ENCODE measurements at places on chromosomes 12 and 14.

DNA sequence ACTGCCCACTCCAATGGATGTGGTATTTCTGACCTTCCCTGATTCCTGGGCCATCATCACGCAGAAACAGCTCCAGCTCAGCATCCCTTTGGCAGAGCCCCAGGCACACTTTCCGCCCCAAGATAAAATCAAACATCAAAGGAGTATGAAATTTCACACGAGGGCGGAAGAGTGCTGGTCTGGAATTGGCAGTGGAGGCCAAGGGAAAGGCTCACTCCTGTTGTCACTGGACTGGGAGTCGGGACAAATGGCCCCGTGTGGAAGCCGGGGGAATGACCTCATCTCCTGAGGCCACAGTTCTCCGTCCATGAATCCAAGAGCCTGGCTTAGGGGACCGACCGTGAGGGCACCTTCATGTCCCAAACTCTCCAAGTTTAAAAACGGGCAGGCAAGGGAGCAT is 40.9 kb downstream of the FZD10 start:
- no peak for DNase-seq

DNA sequence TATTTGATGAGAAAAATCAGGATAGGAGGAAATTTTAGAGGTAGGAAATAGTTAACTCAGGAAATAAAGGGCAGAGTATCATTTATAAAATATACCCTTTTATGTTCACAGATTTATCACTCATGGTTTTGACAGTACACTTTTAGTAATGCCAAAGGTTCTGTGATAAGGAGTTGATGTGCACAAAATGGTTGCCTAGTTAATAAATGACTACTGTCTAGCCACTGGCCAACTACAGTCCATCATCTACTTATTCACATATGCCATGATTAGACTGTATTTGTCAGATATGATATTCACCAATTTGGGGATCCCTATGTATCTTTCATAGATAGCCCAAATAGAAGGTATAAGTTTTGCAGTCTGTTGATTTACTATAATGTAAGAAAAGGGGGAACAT is 19.2 kb upstream of the GXYLT1 start:
- no peak for DNase-seq

DNA sequence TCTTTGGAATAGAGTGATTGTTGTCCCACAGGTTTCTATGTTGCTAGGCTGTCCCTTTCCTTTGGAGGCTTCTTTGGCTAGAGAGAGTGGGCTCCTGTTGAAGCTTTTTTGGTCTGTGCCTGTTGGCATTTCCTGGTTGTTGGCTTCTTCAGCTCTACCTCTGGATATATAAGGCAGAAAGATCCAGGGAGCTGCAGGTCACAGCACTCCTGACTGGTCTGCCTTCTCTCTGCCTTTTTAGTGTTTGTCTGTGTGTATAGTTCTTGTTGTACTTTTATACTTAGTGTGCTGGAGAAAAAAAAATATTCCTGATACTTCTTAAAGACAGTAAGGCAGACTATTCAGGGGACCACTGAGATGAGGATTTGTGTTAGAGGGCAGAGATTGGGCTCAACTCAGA is 202.7 kb downstream of the FBXL14 start:
- no peak for DNase-seq

DNA sequence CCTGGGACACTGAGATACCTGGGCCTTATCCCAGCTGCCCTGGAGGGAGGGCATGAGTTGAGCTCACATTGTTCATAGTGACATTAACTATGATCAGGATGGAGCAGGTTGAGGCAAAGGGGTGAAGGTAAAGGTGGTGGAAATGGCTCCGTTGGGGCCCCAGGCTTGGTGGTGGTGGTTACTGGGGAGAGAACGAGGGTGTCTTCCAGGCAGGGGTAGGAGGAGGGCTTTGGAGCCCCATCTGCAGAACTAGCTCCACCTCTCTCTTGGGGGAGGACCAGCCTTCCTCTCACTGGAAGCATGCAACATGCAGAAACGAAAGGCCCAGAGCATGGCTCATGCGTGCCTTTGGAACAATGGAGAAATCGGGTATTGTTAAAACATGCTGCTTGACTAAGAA is 217.0 kb downstream of the SLC41A2 start:
- DNase-seq: no peak

DNA sequence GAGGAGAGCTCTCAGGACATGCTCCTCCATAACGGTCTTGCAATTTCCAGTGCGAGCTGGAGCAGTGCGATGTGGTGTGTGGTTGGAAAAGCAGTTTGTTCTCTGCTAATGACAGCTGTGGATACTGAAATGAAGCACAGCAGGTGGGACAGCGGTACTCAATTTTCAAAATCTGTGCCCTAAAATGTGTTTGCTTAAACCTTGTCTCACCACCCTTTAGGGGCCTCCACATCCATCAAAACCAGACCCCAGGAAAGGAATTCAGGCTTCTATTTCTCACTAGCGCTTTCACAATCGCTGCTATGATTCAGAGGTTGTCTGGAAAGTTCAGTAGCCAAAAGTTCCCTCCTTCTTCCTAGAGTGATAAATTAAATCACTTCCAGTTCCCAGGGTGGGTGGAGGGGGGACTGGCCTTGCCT is 440.8 kb downstream of the EGLN3 start:
- DNase-seq: no peak

DNA sequence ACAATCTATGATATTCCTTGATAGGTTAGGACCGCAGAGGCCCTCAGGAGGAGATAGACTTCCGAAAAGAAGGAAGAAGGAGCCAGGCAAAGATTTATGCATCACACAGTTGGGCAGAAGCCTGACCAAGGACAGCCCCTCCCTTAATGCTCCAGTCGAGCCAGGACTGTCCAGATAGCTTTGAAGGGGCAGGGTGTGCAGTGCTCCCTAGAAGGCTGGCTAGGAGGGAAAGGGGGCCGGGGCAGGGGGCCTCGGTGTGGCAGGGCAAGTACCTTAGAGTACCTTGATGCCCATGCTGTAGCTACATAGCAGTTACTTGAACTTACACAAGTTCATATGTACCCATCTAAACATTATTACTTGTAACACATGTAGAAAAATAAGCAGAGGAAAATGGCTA is 94.7 kb upstream of the NOS1 start:
- no peak for DNase-seq

GRCh38 chr12:80226576-80226975 is 127.2 kb downstream of the OTOGL start:
- DNase-seq: no peak

DNA sequence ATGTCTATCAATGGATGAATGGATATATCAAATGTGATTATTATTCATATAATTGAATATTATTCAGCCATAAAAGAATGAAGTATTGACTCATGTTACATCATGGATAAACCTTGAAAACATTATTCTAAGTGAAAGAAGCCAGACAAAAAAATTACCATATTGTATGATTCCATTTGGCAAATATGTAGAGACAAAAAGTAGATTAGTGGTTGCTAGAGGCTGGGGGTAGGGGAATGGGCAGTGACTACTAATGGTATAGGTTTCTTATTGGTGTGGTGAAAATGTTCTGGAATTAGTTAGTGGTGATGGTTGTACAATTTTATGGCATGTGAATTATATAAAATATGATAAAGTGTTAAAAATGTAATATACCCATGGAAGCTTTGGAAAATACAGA is 31.8 kb upstream of the GNS start:
- no peak for DNase-seq

GRCh38 chr12:107590814-107591375 is 94.7 kb upstream of the PWP1 start:
- no peak for DNase-seq

GRCh38 chr12:118098401-118098800 is 5.4 kb downstream of the VSIG10 start:
- DNase-seq: no peak

- DNase-seq: no peak
Measured at GRCh38 chr14:22838631-22839041, 2.3 kb downstream of the MMP14 start.

GRCh38 chr12:3685830-3686229 is 67.1 kb downstream of the CRACR2A start:
- DNase-seq: no peak

DNA sequence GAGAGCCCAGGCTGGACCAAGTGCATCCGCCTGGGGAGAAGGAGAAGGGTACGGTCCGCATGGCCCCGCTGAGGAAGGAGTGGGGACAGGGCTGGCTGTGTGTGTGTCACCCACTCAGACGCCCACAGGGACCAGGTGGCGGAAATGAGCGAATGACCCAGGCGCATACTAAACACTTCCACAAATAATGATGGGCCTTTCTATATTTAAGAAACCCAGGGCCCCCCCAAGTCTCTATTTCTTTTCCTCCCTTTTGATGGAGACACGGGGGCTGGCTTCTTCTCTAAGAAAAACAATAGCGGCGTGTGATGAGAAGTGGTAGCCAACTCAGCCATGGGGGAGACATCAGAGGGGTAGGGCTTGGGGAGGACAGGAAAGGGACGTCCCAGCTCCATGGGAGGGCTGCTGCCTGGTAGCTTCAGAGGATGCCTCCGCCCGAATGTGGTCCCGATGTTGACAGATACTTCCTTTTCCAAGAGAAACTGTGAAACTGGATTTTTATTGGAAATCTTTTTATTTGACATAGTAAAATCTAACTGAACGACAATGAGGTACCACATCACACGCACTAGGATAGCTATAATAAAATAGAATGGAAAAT is 6.3 kb upstream of the MAP1LC3B2 start:
- DNase-seq: no peak

DNA sequence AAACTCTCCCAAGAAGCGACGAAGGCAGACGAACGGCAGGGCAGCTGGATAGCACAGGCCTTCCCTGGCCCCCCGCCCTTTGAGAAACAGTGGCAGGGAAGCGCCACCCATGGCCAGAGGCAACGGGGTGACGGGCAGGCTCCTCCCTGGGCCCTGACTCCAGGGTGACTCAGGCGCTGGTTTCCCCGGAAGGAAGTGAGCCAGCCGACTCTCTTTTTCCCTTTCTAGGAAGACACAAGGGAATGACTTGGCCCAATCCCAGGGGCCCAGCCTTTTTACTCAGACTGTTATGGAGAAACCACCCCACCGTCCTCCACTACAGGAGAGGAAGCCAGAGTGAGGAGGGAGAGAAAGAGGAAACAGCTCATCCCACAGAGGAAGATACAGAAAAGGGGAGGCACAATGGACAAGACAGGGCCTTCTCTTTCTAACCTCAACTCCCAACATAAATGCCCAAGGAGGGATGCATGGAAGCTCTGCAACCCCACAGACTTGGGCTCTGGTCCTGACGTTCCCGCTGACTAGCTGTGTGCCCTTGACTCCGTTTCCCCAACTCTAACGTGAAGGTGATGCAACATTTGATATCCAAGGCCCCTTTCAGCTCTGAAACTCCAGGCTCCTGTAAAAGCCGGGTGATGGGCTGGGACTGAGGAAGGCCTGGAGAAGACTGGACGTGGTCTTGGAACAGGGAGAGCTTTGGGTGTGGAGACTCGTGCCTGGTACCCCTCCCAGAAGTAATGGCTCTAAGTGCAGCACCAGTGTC is 27.9 kb downstream of the ACTN1 start:
- DNase-seq: no peak

DNA sequence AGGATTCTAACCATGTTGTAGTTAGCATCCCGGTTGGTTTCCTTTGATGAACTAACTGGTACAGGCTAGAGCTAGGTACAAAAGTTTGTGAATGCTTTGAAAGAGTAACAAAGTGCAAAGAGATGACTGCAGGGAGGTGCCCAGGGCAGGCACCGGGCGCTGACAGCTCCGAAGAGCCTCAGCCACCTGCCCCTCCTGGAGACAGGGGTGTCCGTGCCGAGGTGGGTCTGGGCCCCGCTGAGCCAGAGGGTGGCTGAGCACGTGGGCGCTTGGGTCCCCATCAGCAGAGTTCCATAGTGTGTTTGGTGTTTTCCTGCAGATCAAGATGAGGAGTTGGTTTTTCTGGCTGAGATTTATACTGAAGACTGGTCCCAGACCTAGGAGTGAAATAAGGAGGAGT is 19.9 kb downstream of the PRKAB1 start:
- DNase-seq: no peak

GRCh38 chr12:66049538-66050282 is 80.8 kb downstream of the LLPH start:
- no peak for DNase-seq

GRCh38 chr14:33928895-33929294 is 22.0 kb downstream of the EGLN3 start:
- no peak for DNase-seq

- no peak for DNase-seq
Measured at GRCh38 chr12:132175496-132176384, 31.5 kb downstream of the NOC4L start.

GRCh38 chr12:107379852-107380567 is 286.7 kb upstream of the CRY1 start:
- no peak for DNase-seq

- no peak for DNase-seq
Measured at GRCh38 chr14:72625689-72626088, 268.2 kb downstream of the DPF3 start.
